ENCODE measurements at places on chromosomes 1 and 21.

- no peak for DNase-seq
These were observed 22.8 kb downstream of the RNF223 start for GRCh38 chr1:1051127-1051810.

- DNase-seq, result peak; percentile 43
These were observed at the start of gene SERINC2 for GRCh38 chr1:31412732-31413404. TSS of gene SERINC2 (plus strand) at chr1:31413213. CDS start at chr1:31413266, 53 bp downstream.

DNA sequence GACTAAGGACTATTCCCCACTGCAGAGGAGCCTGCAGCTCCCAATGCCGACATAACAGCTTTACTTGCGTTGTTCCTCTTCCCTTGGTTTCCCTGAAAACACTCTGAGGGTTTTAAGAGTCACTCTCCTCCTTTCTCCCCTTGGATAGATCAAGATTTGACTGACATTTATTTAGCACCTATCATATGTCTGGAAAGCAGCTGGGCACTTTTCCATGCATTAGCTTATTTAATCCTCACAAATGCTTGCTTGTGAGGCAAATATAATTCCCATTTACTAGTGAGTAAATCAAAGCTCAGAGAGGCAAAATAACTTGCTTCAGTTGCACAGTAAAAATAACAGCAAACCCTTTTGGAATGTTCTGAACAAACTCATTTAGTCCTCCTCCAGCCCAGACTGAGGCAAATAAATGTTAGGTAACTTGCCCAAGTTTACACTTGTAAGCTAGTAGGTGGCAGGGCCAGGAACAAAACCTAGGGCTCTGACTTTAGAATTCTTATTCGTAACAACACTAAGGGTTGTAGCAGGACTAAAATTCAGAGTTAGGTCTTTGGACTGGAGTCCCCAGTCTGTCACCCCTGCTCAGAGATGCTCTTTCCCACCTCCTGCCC, 81.4 kb downstream of the KCND3 start:
- no peak for DNase-seq

DNA sequence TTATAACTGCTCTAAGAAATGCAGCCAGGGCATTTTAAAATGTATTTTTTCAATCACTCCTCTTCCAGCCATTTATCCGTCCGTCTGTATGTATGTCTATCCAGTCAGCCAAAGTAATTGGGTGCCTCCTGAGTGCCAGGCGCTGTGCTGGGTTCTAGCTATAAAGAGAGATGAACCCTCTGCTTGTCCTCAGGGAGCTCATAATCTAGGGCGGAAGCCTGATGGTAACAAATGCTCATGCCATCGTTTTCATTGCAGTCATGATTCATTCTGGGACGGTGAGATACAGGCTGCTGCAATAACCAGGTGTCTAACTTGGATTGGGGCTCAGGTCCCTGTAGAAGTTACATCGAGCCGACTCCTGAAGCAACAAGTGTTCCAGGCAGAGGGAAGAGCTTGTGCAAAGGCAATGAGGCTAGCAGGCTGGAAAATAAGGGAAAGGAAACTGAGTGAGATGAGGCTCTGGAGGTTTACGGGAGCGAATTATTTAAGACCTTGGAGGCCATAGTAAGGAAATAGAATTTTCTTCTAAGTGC, 11.6 kb downstream of the IFI6 start:
- no peak for DNase-seq

- DNase-seq, result no peak
These were observed at the start of gene ZBTB7B for GRCh38 chr1:155002464-155003226. TSS of gene ZBTB7B (plus strand) at chr1:155002802. CDS start at chr1:155014661, 11,859 bp downstream.

GRCh38 chr21:31557421-31558188, 101.9 kb upstream of the SOD1 start:
- no peak for DNase-seq

DNA sequence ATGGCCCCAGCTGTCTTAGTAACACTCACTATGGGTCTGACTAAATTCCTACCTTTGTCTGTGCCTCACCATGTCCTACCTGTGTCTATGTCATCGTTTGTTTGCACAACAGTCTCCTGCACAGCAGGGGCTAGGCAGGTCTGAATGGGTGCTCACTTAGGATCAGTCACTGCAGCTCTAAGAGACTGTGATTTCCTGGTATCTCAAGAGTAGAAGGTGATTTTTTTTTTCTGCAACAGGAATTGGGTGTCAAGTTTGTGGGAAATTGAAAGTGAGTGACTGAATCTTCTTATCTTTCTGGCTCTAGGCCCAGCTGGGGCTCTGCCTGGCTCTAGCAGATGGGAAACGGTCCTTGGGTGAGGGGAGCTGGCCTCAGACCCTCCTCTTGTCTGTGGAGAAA, 46.4 kb upstream of the TRABD2B start:
- DNase-seq, result no peak

- no peak for DNase-seq
These were observed 2.6 kb upstream of the C1orf174 start for GRCh38 chr1:3902571-3903091.

- peak; percentile 53 for DNase-seq
These were observed 188.6 kb downstream of the FCRL5 start for GRCh38 chr1:157363660-157364140.

- no peak for DNase-seq
These were observed 13.4 kb downstream of the BCAN start for GRCh38 chr1:156655151-156655903.

GRCh38 chr1:98881901-98882300, 122.8 kb downstream of the PLPPR5 start:
- DNase-seq, result no peak

Data from hematopoietic multipotent progenitor cell treated with erythropoietin and hydrocortisone succinate and interleukin-3 and kit ligand, for 15 days (in vitro differentiated cells).